ENCODE measurements at places on chromosomes 1 and 21.

GRCh38 chr1:197776351-197777105 is 1.2 kb upstream of the DENND1B start:
- DNase-seq = no peak

GRCh38 chr1:41015897-41016470 is 5.5 kb downstream of the SLFNL1 start:
- DNase-seq = no peak

- no peak for DNase-seq
These were observed 473.2 kb downstream of the DSCAM start for GRCh38 chr21:40373761-40374160.

DNA sequence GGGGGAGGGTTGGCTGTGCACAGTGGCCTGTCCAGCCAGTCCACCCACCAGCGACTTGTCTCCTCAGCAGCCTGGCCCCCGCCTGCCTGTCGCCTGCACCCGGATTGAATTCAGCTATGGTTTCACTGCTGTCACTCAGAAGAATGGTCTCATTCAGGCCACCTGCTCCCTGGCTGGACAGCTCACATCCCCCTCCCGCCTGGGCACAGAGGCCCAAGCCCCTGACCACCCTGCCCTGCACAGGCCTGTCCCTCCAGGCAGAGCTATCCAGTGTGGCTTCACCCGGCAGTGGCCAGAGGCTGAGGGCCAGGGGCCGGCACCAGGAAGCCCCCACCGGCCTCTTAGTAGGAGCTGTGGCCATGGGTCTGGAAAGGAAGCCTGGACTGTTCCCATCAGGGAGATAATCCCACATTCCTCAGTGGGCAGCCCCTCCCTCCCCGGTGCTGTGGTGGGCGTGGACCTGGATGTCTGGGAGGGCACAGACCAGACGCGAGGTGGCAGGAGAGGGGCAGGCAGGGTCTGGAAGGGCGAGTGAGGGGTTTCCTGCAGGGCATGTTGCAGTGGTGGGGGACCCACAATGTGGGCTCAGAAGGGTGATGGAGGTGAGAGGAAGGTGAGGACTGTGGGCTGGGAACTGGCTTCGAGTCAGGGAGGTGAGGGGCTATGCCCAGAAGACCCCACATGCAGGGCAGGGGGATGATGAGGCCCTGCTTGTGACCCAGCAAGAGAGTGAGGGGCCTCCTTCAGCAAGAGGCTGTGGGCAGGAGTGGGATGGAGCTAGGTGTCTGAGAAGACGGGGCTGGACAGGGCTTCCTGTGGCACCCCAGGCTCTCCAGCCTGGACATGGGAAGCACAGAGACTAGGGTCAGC is 30.4 kb downstream of the WNT9A start:
- no peak for DNase-seq

- DNase-seq = no peak
These were observed 123.3 kb upstream of the USP24 start for GRCh38 chr1:55338448-55338820.

DNA sequence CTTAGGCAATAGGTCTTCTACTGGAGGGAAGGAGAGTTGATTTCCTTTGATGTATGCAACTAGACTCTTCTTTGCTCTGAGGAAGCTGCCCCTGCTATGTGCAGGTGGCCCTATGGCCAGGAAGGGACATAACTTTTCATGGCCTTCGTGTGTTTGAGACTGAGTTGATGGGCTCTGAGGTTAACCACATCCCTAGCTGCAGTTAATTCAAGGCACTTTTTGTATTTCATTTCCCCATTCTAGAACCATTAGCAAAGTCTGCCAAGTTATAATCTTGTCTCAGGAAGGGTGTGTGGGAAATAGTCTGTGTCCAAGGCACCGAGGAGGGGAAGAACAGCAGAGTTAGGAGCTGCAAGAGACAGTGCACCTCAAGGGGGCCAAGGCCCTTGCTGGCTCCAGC is 2.5 kb downstream of the FCRL4 start:
- no peak for DNase-seq
